Stimulated activated CD4-positive, alpha-beta T cell treated with anti-CD3 and anti-CD28 coated beads, Interleukin-15, amount 100 ng/mL, for 1 hour (primary cell): ENCODE measurements at places on chromosomes 7 and 10.

DNA sequence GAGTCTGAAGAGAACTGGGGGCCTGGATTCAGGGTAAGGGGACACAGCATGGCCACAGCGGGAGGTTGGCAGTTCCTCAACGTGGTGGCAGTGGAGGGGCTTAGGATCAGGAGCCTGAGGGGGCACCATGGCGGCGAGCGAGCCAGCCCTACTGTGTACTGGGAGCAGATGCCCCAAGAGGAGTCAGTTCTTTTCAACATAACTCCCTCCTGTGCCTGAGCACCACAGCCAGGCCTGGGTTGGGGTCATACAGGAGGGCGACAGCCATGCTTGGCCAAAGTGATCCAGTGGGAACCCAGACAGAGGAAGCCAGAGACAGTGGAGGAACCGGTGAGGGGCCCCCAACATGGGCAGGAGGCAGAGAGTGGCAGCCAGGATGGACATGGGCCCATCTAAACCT is 65.8 kb downstream of the MICALL2 start:
- DNase-seq = no peak

- no peak for DNase-seq
Measured at GRCh38 chr10:63241841-63242281, 108.7 kb downstream of the NRBF2 start.

GRCh38 chr10:112677689-112678088 is 230.7 kb downstream of the VTI1A start:
- no peak for DNase-seq

GRCh38 chr7:159167139-159167538 is 22.5 kb upstream of the VIPR2 start:
- no peak for DNase-seq

DNA sequence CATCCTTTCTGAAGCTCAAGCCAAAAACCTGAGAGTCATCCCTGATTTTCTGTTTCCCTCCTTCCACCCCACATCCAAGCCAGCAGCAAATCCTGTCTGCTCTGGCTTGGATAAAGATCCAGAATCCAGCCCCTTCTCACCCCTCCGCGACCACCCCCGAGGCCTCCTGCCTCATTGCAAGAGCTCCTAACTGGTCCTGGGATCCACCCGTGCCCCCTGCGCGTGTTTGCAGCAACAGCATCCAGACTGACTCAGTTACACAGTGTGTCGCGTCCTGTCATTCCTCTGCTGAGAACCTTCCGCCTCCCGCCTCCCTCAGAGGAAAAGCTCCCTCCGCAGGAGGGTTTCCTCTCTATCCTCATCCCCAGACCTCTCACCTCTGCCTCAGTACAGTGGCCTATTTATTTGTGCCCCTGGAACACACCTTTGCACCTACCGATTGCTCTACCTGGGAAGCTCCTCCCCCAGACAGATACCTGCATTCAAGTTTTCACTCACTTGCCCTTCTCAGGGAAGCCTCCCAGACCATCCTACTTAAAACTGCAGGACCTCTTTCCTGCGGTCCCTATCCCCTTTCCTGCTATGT is 21.6 kb upstream of the GRID1 start:
- no peak for DNase-seq

GRCh38 chr10:93926613-93927012 is 32.8 kb downstream of the SLC35G1 start:
- DNase-seq = no peak

- DNase-seq = no peak
Measured at GRCh38 chr10:102211615-102212299, 14.3 kb upstream of the ELOVL3 start.

- no peak for DNase-seq
Measured at GRCh38 chr10:58554316-58554715, 41.6 kb downstream of the BICC1 start.

DNA sequence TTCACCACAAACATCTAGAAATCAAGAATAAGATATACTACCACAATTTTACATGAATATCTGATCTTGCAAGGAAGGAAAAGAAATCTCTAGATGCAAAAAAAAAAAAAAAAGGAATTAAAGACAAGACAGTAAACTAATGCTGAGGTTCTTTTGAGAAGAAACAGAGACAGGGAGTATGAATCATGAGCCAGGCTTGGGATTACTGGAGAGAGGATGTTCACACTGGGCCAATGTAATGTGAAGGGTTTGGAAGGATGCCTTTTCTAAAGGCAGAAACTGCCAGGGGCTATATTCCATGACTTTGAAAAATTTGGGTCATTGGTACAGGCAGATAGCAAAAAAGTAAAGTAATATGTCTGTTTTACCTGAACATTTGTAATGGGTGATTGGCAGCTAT is 573.0 kb upstream of the IGFBP3 start:
- no peak for DNase-seq

DNA sequence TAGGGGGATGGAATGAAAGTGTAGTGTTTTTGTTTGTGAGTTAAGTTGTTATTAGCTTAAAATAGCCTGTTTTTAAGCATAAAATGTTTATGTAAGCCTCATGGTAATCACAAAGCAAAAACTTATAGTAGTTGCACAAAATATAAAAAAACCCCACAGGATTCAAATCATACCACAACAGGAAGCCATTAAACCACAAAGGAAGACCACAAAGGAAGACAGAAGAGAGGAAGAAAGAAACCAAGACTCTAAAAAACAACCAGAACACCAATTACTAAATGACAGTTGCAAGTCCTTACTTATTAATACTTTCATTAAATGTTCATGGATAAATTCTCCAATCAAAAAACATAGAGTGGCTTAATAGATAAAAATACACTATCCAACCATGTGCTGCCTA is 63.6 kb downstream of the ANKRD7 start:
- no peak for DNase-seq

GRCh38 chr10:79055100-79055782 is 13.5 kb upstream of the ZMIZ1 start:
- DNase-seq = no peak
